ENCODE measurements at places on chromosomes 7 and 10.

DNA sequence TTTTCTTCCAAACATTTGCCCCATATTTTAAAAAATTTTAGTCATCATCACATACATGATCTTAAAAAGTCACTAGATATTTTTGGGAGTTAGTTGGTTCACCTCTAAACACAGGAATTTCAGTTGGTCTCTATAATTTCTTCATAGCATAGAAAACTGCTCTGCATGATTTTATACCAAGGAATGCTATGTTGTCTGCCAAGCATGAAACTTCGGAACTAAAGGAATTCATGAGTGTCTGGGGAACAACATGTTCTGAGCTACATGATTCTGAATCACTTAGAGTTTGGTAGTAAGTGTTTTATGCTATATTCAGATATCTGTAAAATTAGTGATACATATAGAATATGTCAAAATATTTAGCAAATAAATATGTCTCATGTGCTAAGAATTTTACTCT lies 957.8 kb downstream of the GATA3 start:
- no peak for DNase-seq

DNA sequence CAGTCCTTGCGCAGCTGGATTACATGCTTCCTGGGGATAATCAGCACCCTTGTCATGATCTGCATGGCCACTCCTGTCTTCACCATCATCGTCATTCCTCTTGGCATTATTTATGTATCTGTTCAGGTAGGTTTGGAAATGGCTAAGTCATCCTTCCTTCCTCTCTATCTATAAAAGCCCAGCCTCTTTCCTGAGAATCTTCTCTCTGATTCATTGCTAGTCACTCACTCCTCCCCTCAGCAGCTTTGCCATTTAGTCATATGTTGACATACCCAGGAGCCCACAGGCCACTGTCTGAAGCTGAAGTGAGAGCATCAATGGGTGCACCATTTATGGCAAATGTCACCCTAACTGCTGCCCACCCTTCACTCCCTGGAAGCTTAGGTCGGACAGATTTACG lies 52.0 kb downstream of the ABCC2 start:
- DNase-seq: no peak

GRCh38 chr10:96675846-96676245 lies 44.5 kb downstream of the PIK3AP1 start:
- DNase-seq: no peak

DNA sequence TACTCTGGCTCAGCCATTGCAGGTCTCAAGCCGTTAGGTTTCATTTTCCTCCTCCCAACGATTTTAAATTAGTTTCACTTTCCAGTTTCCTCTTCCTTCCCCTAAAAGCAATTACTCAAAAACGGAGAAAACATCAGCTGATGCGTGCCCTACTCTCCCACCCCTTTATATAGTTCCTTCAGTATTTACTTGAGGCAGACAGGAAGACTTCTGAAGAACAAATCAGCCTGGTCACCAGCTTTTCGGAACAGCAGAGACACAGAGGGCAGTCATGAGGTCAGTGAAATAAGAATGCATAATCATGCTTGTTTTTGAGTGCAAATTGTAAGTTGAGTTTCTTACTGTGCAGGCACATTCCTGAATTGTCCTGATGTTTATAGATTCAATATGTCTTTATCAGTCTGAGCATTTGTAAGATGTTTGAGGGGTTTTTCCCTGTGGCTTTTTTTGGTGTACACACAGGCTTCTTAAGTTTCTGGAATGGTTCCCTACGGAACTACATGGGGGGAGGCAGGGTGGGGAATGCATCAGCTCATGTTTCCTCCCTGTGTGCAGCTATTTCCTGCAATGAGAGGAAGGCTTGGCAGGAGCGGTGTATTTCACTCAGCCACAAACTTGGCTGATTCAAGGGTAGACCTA lies at the start of gene IFIT3:
Gene IFIT3 (plus strand): TSS at position 195 of the 639 bp plus-strand sequence. CDS start 77 bp downstream, at position 272.
- DNase-seq: peak; percentile 62

DNA sequence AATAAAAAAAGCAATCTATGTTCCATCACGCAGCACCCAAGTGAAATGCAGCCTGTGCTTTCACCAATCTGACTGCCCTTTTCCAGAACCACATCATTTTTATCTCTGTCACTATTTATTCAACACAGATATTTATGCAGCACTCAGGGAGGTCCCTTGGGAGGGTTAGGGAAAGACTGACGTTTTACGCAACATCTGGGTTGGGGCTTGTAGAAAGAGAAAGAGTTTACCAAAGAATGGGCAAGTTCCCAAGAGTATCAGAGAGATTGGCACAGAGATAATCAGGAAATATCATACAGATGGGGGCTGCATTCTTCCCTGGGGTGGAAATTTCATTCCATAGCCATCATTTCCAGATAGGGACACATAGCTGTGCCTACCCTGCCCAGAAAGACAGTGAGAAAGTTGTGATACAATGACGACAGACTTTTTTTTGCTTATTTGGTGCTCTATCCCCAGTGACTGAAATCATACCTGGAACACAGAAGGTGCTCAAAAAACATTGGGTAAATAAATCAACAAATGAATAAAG lies 474.2 kb downstream of the CALN1 start:
- DNase-seq: no peak

- no peak for DNase-seq
Observed at GRCh38 chr10:30447125-30447799, 13.3 kb downstream of the MAP3K8 start.

DNA sequence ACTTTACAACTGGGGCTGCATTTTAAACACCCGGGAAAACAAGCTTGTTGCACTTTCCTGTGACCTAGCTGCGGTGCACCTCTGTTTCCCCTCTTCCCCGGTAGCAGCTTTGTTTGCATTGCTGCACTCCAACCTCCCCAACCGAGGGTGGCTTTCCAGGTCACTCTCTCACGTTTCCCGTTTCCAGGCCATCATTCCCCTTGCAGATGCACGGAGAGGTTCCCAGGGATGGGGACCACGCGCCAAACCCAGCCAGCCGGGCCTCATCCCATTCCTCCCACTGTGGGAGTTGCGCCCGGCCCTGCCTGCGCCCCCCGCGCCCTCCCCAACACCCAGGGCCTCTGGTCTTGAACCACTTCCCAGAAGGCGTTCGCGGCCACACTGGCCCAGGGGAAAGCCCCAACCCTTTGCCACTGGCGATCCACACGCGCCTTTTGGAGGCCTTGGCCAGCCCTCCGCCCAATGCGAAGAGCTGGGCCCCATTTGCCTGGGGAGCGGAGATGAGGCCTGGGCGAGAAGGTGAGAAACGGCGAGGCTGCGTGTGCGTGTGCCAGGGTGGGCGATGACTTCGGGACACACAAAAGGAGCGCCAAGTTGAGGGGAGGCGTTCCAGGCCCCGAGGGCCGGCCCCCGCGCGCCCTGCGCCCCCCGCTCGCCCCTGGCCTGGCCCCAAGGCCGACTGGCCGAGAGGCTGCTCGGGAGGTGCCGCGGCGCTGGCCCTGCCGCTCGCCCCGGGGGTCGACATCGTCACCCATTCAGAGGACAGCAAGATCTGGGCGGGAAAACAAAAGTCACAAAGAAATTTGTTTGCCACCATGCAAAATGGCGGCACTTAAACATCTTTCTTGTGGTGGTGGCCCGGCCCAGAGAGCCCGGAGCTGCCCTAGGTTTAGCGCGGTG lies 15.9 kb downstream of the SKIDA1 start:
- no peak for DNase-seq

- no peak for DNase-seq
Observed at GRCh38 chr7:159031750-159032149, 112.9 kb downstream of the VIPR2 start.

GRCh38 chr10:58319599-58319998 lies 15.2 kb upstream of the UBE2D1 start:
- no peak for DNase-seq

GRCh38 chr7:5429857-5430611 lies 6.4 kb upstream of the TNRC18 start:
- DNase-seq: no peak

DNA sequence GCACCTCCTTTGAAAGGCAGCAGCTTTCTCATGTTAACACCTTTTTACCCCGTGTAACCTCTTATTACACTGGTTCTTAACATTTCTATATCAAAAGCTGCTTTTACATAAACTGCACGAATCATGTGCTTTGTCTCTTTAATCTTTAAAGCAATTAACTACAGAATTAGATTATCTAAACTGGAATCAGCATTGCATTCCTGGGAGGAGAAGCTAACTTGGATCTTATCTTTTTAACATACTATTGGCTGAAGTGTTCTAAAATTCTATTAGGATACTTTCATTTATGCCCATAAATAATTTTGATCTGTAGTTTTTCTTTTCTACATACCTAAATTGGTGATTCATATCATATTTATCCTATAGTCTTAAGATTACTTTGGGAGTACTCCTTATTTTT lies 428.4 kb upstream of the IGFBP3 start:
- DNase-seq: no peak

DNA sequence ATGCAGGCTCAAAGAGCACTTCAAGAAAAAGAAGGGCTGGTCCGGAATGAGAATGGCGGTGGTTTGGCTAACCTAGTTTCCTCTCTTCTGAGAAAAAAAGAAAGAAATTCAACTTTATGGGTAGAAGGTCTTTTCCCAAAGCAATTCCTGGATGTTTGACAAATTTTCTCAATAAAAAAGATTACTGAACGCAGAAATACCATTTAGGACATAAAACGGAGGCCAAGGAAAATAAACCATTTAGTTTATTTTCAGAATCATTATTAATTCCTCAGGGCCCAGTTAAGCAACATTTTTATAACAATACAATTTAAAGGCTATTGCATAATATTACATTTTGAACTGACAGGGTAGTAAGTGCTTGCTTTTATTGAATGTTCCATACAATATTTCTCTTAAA lies 284.6 kb upstream of the ANKRD30A start:
- no peak for DNase-seq

- DNase-seq: no peak
Observed at GRCh38 chr10:114694752-114695151, 36.7 kb upstream of the ABLIM1 start.

DNA sequence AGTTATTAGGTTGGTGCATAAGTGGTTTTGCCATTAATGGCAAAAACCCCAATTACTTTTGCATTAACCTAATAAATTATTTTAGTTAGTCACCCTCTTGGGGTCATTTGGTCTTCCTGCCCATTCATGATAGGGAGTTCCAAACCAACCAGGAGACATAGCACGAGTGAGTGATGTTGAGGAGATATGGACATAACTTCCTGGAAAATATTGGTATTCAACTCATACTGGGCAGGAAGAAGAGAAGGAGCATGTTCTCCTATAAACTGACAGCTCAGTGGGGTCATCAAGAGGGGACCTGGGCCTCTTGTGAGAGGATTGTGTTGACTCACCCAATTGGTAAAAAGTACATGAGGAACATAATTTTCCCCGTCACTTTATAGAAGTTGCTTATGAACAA lies 23.7 kb downstream of the SPAG6 start:
- no peak for DNase-seq

DNA sequence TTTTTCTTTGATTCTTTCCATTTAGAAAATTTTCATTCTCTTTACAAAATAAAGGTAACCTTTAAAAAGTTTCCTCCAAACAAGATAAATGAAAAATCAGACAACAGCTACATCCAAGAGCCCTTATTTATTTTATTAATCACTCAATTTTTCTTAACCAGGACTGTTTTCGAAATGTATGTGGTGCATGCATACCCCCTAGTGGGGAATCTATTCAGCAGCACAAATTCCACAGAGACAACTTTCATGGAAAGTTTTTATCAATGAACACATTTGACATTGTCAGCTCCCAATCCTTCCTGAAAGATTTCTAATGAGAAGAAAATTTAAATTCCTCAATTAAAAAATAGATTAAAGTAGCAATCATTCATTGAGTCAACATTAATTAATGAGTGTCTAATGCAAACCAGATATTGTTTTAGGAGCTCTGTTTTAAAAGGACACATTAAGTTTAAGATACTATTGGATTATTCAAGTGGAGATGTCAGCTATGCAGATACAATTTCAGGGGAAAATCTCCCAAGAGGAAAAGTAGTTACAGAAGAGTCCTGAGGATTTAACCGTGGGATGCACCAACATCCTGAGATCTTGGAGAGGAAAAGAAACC lies 5.2 kb upstream of the HTR7 start:
- no peak for DNase-seq

GRCh38 chr7:141452911-141453310 lies 98.3 kb upstream of the AGK start:
- DNase-seq: no peak

GRCh38 chr7:114533131-114533530 lies 118.5 kb downstream of the FOXP2 start:
- no peak for DNase-seq

DNA sequence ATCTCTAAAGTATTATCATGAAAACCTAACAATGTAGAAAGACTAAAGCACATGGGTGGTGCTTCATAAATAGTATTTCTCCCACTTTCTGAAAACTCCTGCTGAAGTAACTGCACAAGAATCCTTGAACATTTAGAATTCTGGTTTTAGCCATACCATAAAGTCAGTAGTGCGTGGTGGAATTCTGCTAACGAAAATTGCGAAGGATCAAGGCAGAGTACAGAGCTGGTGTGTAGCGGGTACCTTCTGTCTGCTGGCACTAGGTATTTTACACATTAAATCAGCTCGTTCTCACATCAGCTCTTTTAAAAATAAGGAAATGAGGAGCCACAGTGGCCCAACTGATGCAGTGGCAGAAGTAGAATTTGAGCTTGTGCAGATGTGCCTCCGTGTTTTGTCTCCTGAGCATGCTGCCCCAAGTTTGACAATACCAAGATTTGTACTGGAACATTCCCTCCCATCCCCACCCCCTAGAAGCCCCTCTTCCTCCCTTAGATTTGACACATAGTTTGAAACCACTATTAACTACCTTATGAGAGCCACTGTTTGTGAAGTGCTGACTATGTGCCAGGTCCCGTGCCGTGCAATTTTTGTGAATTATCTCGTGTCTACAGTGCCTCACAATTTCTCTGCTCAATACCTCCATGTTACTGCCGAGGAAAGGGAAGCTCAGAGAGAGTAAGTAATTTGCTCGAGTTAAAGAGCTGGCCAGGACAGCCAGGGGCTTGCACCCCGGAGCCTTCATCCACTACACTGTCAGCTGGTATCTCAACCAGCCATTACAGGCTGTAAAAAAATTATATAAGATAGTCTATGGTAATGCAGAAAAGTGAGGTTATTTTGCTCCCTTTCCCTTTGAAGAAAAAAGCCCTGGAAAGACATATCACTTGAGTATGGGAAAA lies 66.9 kb downstream of the EGFR start:
- DNase-seq: no peak

GRCh38 chr7:48025624-48026023 lies 3.3 kb downstream of the SUN3 start:
- no peak for DNase-seq

Measured in GM12878 (cell line).